ENCODE measurements at places on chromosomes 1 and 21. TPM values are rescaled to one million over a fixed set of nuclear protein-coding genes. Genes with fewer than 3 reads are reported as not detected.

The TNFSF18 gene
- total RNA-seq: not detected

- DNase-seq: no peak
Measured at GRCh38 chr1:51843948-51844347, 34.6 kb downstream of the NRDC start.

The ANGPTL3 gene
- total RNA-seq: not detected

GRCh38 chr1:115170961-115171392 is 81.7 kb upstream of the TSPAN2 start:
- DNase-seq: no peak

The CZIB gene
- 90.0 TPM for total RNA-seq

Data from SJSA1 (cell line).